Stimulated activated CD8-positive, alpha-beta memory T cell treated with anti-CD3 and anti-CD28 coated beads, Interleukin-4, amount 100 ng/mL, for 48 hours (primary cell): ENCODE measurements at places on chromosomes 6 and 20.
A peak's percentile ranks its signal among the peaks of the same experiment; 100 is the strongest.

DNA sequence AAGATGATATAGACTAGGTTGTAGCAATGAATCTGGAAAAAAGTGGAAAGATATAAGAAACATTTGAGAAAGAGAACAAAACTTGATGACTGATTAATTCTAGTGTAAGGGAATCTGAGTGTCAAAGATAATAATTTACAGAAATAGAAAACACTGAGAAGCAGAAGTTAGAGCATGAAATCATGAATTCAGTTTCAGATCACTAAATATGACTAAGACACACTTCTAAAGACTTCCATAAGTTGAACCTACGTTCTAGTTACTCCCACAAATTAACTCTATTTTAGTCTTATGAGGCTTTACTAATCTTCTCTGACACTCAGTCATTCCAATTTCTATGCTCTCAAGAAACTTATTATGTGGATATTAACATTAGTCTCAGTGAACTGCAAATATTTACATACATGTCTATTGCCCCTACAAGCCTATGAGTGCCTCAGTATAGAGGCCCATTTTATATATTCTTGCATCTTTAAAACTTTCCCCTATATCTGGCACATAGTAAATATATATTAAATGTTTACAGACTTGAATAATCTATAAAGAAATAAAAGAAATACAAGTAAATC, 30.4 kb downstream of the IBTK start:
- DNase-seq, result no peak

GRCh38 chr20:63580796-63581461, 6.9 kb upstream of the HELZ2 start:
- peak; percentile 76 for DNase-seq

DNA sequence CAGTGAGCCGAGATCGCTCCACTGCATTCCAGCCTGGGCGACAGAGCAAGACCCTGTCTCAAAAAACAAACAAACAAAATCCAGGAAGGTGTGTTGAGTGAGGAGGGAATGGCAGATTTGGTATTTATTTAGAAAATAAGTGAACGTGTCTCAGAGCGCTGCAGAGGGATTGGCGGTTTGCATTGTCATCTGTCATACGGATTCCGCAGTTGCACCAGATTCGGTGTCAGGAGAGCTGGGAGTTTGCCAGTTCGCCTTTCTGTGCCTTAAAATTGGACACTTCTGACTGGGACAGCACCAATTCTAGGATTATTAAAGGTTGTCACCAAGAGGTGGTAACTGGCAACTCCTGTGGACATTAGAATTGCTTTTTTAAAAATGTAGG, 912 bp downstream of the SNRNP48 start:
- no peak for DNase-seq

- peak; percentile 87 for DNase-seq
These were observed at the start of gene RBM38 for GRCh38 chr20:57390604-57391438. Gene RBM38, plus strand, starts transcription at chr20:57391396. Its CDS starts 186 bp downstream, at chr20:57391582.

DNA sequence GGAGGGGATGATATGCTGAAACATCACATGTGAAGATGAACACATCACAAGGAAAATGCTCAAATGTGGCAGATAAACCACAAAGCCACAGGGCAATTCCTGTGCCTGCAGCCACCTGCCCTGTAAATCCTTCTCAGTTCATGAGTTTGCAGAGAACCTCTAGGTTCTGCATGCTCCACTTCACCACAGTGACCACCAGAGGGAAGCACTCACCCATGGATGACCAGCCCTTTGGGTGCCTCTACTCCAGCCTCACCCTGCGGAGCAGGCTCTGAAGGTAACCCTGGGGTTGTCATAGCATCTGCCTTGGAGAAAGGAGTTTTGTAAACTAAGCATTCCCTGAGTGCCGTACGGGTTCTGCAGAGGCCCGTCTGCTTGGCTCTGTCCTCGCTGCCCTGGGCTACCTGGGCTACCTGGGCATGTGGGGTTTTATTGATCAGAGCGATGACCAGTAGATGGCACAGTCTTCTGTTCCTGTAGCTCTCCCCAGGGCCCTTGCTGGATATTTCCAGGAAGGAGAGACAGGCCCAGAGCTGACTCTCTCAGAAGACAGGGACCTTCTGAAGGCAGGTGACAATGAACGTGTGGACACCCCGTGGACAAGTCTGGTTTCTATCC, 31.7 kb upstream of the CST1 start:
- DNase-seq, result peak; percentile 34

- DNase-seq, result no peak
These were observed 119.4 kb upstream of the TSHZ2 start for GRCh38 chr20:52852714-52853113.

GRCh38 chr6:142444881-142445301, 143.1 kb downstream of the ADGRG6 start:
- DNase-seq, result no peak

DNA sequence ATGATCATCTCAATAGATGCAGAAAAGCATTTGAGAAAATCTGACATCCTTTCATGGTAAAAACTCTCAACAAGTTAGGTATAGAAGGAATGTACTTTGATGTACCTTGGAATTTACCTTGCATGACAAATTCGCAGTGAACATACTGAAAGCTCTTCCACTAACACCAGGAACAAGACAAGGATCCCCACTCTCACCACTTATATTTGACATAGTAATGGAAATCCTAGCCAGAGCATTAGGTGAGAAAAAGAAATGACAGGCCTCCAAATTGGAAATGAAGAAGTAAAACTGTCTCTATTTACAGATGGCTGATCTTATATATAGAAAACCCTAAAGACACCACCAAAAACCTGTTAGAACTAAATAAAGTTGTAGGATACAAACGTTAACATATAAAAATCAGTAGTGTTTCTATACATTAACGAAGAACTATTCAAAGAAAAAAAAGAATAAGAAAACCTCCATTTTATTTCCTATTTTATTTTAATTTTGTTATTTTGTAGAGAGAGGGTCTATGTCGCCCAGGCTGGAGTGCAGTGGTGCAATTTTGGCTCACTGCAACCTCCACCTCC, 26.9 kb downstream of the PCNA start:
- no peak for DNase-seq

GRCh38 chr20:51176876-51177275, 154.0 kb upstream of the KCNG1 start:
- no peak for DNase-seq

- DNase-seq, result no peak
These were observed 9.5 kb upstream of the CDC5L start for GRCh38 chr6:44377971-44378370.

- no peak for DNase-seq
These were observed 45.8 kb downstream of the AGPAT4 start for GRCh38 chr6:161228096-161228495.

DNA sequence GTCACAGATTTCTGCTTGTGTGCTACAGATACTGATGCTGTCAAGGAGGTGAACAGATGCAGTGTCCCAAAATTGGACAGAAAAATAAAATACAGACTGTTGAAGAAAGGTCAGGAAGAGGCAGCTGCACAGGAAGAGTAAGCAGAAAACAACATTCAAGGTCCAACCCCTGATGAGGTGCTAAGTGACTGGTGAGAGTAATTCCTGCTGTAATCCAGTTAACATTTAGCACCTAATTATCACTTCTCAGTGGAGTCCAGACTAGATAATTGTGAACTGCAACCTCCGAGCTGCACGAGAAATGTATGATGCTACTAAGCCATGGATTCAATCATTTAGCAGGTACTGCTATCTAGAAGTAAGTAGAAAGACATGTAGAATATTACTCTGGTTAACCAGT, 36.3 kb upstream of the NRSN1 start:
- no peak for DNase-seq

GRCh38 chr6:149081281-149081680, 236.2 kb upstream of the TAB2 start:
- no peak for DNase-seq

GRCh38 chr6:108875161-108875555, 26.9 kb downstream of the ARMC2 start:
- DNase-seq, result no peak

DNA sequence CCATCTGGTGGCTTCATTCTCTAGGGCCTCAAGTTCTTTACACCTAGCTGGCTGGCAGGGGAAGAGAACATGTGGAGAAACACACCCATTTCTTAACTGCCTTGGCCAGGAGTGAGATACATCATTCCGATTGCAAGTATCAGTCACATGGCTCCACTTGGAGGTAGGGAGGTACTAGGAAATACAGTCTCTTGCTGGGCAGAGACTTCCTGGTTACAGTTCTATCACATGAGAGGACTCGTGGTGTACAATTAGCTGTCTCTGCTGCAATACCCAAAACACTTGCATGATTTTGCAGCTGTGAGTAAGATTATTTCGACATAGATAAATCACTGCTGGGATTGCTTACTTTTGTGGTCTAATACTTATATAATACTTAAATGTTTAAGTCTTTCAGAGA, 51.1 kb downstream of the GTF2H5 start:
- DNase-seq, result no peak

DNA sequence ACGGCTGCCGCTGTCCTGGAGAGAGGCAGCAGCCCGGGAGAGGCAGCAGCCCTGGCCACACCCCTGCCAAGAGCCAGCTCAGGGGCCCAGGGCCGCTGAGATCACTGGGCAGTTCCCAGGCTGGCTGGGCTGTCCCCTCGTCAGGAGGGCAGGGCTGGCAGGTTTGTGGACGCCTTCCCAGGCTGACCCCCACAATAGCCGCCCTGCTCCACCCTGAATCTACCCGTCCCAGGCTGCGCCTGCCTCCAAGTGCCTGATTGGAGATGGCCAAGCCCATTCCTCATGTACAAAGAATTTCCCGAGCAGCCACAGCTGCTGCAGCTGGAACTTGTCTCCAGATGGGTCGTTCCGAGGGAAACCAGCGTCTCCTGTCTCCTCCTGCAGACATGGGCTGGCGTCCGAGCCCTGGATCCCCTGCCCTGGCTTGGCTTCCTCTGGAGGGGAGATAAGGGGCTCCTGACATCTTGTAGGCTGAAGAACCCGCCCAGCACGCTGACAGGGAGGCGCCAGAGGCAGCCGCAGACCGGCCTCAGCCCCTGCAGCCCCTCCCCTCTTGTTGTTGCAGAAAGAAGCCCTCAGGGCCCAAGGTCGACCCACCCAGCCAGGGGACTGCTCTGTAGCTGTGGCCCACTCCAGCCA, 9.4 kb upstream of the GATA5 start:
- DNase-seq, result no peak

- peak; percentile 86 for DNase-seq
These were observed at the start of gene ABRACL for GRCh38 chr6:139028658-139029469. Gene ABRACL, plus strand, starts transcription at chr6:139028745. Its CDS starts 5,416 bp downstream, at chr6:139034161.

DNA sequence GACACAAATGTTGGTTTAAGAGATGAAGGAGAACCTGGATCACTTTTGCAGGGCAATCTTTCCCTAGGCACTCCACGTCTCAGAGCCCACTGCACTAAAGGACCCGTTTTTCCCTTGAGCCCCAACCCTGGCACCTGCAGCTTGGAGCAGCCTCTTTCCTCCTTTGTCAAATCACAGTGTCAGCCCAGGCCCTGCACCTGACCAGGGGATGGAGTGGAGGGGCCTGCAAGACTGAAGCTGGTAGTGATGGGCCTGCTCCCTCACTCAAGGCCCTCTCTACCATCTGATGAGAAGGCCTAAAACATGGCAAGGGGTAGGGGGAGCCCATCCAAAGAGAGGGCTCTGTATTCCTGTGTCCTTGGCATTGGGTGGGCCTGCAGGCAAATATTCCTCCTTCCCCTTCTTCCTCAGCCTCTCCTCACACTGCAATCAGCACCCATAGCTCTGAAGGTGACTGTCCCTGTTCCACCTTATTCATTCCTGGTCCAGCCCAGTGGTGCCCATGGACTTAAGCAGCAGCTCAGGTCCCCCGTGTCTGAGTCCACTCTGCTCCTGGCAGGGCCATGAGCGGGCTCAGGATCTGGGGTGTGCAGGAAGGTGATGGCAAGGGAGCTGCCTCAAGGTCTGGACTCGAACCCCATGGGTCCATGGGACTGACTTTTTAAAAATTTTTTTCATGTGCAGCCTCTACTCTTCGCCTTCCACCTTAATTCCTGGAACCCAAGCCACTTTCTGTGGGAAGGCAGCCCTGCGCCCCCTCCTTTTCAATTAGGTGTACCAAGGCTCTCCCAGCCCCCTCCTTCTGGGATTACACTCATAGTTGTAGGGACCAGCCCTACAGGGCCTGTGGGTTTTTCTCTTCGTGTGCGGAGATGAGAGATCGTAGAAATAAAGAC, 6.7 kb downstream of the RAET1G start:
- peak; percentile 15 for DNase-seq

DNA sequence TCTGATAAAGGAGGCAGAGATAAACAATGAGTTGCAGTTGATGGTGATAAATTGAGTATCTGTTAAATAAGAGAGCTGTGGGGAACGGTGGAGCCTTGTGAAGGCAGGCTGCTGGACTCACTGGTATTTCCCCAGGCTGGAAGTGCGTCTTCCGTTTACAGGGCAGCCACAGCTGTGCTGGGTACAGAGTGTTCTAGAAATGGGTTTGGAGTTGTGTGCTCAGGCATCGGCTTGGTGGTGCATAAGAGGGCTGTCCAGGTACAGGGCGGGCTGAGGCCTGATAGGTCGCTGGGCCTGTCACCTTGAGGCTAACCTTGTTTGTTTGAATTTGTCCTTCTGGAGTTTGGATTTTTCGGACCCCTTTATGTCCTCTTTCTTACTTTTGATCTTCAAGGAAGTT, 39.3 kb downstream of the ARID1B start:
- no peak for DNase-seq

GRCh38 chr6:148523048-148523447, 180.4 kb downstream of the SASH1 start:
- DNase-seq, result no peak

DNA sequence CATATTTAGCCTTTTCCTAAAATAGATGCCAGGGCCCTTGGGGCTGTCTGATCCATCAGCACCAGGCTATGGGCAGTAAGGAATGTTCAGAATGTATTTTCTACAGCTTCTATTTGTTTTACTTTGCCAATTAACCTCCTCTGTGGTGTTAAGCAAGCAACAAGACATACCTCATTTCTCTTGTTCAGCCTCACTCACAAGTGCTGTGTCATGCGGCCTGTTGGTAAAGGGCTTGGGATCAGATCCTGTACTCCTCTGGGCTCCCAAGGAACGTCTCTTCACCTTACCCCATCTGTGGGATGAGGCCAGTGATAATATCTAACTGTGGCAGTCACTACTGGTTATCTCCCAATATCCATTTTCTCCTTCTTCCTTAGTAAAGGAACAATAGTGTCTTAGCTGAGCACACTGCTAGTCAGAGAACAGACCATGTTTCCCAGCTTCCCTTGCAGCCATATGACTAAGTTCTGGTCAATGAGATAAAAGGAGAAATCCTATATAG, 7.0 kb upstream of the DSTN start:
- no peak for DNase-seq
